ENCODE measurements at places on chromosomes 3 and 15. TPM values are rescaled to one million over a fixed set of nuclear protein-coding genes. Genes with fewer than 3 reads are reported as not detected.

The TRIM69 gene
- polyA plus RNA-seq = 11.1 TPM

The ADAMTSL3 gene
- 0.02 TPM for polyA plus RNA-seq

The PP2D1 gene
- not detected for polyA plus RNA-seq

The CSTA gene
- polyA plus RNA-seq = not detected

The FBXW12 gene
- polyA plus RNA-seq = 0.07 TPM

The GRAMD2A gene
- polyA plus RNA-seq = 0.06 TPM

The PRKAR2A gene
- polyA plus RNA-seq = 5.2 TPM

- DNase-seq = no peak
Measured at GRCh38 chr15:72175186-72176044, 22.2 kb downstream of the GRAMD2A start.

GRCh38 chr3:130323503-130323902 lies 22.0 kb upstream of the COL6A5 start:
- DNase-seq = no peak

DNA sequence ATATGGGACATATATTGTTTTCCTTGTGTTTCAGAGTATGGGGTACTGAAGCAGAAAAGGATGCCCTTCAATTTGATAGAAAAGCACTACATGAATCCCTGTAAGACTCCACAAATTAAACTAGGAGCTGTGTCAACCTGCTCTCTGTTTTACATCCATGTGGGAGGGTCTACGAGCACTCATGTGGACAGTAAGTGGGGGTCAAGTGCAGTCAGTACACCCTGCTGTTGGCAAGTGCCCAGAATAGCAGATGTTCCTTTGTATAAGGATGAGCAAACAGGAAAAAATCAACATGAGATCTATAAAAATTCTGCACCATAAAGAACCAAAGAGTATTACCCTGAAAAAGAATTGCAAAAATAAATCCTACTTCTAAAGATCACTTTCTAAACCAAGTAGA lies 659.9 kb downstream of the SI start:
- no peak for DNase-seq

DNA sequence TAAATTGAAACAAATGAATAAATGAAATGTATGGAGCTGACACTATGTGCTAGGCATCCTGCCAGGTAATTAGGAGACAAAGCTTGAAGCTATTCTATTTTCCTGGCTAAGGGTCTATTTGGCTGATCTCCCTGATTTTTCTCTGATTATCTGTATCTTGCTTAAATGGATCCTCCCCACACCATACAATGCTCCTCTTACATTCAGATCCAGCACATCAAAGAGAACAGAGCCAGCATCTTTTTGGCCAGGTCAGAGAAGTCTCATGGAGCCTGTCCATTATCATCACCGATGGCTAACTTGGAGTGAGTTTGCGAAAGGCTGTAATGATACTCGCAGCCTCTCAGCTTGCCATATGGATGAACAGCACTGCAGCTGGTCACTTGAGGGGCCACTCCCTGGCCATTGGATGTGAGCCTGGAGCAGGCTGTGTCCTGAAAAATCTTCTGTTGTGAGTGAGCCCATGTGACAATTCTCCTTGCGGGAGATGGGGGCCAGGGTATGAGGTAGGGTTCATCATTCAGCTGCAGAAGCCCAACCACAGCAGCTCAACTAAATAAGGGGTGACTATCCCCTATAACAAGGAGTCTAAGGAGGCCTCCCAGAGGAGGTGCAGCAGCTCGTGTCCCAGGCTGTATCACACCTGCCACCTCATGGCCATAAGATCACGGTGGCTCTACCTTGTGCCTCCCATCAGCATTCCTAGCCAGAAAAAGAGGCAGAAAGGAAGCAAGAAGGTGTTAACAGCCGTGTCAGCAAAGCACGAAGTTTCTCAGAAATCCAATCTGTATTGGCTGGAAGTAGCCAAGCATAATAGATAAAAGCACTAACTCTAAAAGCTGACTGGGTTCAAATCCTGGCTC lies 69.3 kb upstream of the ST8SIA2 start:
- DNase-seq = peak; percentile 59

DNA sequence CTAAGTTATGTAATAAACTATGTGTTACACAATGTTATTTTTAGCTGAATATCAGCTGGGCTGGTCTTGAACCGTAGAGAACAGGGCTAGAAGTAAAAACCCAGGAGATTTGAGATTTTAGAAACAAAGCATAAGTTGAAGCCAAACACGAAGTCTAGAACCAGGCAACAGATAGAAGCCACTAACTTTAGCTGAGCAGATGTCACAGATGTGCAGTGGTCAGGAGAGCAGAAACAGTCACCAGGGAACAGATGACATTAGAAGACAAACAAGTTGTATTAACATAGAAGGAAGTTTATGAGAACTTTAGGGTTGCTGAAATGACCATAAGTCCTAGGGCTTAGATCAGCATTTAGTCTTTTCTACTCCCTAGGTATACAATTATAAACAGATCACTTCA lies 731.0 kb downstream of the ZNF385D start:
- DNase-seq = peak; percentile 0

- no peak for DNase-seq
Measured at GRCh38 chr3:72054976-72055375, 270.0 kb upstream of the PROK2 start.

- no peak for DNase-seq
Measured at GRCh38 chr15:54577476-54578250, 599.4 kb downstream of the UNC13C start.

DNA sequence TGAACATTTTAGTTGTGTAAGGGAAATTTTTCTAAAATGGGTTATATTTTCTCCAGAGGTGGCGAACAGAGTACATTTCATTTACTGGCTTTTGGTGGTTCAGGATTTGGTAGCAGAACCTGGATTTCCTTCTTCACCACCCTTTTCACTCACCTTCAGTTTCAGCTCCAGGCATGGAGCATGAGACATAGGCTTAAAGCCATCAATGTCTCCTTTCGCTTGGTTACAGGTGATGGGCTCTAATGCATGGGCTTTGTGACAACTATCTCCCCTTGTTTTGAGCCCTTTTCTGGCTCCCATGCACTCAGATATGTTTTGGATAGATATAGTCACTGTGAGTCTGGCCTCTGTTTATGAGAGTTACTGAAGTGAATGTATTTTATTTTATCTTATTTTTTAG lies 96.6 kb upstream of the ANKRD28 start:
- DNase-seq = no peak

DNA sequence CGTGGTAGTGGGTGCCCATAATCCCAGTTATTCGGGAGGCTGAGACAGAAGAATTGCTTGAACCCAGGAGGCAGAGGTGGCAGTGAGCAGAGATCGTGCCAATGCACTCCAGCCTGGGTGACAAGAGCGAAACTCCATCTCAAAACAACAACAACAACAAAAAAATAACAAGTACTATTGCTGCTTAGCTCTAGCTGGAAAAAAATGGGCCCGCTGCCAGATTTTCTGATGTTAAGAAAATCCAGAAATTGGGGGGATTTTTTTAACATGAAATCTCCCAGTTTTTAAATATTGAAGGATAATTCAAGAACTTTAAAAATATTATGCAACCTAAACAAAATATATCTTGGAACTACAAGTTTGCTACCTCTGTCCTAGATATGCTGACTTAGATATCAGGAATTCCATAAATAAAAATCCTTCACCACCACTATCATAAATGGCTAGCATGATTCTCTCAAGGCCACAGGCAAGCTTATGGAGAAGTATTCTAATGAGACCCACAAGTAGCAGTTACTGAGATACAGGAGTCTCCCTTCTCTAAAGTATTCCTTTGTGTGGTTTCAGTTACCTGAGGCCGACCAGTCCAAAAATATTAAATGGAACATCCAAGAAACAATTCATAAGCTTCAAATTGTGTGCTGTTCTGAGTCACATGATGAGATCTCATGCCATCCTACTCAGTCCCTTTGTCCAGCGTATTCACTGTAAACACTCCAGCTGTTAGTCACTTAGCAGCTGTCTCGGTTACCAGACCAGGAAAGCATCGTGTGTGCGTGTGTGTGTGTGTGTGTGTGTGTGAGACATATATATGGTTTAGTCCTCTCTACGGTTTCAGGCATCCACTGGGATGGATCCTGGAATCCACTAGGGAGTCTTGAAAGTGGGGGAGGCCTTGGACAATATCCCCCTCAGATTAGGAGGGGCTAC lies 277.2 kb downstream of the TBL1XR1 start:
- no peak for DNase-seq

- DNase-seq = no peak
Measured at GRCh38 chr3:106086636-106087035, 217.8 kb upstream of the CBLB start.

GRCh38 chr3:145578471-145578870 lies 582.5 kb downstream of the PLOD2 start:
- DNase-seq = no peak

GRCh38 chr3:16190704-16191103 lies 16.2 kb downstream of the GALNT15 start:
- DNase-seq = no peak

DNA sequence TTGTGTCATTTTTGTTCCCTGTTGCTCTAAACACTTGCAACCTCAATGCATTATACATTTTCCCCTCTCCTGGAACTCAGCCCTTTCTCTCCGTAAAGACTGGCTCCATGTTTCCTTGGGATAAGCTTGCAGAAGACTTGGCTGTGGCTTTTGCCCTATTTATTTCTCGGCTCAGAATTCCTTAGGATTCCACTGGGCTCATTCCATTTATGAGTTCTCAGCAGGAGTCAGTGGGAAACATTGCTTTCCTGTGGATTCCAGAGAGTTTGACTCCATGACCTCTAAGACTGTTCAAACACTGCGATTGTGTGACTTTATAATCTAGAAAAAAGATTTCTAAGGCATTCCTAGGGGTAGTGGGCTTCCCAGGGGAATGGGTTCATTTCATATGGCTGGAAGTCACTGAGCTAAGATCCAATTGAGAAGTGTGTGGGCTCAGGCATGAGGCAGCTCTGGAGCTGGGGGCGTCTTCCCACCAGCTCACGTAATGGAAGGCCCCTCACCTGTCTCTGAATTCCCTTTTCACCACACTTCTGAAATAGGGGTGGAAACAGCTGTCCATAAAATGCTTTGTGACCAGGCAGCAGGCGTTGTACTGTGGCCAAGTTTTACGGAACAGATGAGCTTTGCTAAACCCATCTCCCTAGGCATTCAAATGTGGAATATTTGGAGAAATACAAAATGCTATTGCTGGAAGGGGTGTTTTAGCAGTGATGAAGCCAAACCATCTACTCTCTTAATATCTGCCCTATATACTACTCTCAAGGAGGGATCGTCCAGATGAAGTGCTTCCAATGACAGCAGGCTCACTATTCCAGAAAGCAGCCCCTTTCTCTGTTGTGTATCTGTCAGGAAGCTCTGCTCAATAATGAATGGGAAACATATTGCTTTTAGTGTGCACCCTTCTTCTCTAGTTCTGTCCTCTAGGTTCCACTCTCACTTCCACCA lies 91.8 kb upstream of the BCL6 start:
- no peak for DNase-seq

GRCh38 chr3:3080309-3080708 lies 29.9 kb downstream of the IL5RA start:
- DNase-seq = no peak

DNA sequence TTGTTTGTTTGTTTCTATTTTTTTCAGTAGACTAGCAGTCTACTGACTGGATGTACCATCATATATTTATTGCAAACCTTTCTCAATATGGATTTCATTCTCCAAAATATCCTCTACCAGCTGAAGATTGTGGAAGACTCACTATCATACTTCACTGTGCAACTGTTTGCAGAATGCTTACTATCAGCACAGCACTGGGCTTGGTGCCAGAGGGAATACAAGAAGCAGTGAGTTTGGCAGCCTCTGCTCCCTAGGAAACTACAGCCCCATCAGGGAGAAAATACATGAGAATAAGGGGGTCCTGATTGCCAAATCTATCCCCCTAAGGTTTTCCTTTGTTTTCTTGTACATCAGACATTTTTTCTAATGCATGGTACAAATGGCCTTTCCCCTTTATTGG lies 27.5 kb downstream of the AQP9 start:
- no peak for DNase-seq

DNA sequence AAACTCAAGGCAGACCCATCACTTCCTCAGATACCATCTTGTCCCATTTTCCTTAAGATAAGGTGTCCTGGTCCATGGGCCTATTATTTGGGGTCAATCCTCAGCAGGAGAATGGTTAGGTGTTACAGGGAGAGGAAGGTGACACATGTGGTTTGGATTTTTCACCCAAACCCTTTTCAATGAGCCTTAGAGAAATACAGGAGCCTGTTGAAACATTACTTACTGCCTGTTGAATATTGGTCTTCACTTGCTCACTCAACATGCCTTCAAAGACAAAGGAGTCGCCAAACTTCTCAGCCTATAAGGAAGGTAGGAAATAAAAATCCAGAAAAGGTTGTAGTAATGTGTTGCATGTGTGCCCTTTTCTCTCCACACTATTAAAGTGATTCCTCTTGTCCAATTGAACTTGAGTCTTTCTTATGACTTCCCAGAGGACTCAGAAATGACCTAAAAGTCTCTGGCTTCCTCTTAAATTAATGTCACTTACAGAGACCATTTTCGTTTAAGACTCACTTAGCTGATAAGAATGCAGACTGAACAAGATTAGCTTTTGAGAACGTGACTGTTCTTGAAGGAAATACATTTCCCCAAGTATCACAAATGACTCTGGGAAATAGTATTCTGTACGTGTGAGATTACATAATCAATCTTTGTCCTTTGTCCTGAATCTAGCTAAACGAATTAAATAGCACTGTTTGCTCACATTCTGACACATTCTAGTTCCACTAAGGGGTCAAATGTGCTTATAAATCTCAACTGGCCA lies 17.8 kb downstream of the SUMF1 start:
- no peak for DNase-seq

All from SK-N-SH (cell line).